ENCODE measurements at places on chromosomes 12 and 14.

DNA sequence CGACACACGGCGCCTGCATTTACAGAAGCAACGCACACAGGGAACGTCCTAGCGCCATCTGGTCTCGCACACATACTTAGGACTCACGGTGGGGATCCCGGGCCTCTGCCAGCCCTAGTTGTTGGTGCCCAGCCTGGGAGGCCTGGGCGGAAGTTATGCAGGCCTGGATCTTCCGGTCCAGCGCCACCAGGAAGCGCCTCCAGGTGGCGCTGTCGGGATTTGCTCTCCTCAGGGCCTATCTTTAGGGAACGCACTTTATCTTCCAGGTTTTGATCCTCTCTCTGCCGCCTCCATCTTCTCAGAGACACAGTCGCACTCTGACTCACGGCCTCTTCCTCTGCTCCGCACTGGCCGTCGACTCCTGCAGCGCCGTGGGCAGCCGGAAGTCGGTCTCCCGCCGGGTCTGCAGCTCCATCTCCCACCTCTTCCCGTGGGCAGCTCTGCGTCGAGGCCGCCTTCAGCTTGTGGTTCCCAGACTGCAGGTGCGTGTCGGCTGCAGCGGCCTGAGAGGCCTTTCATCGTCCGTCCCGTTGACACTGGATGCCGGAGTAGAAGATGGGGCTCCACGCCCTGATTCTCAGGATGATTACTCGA, 760.4 kb downstream of the TMEM121 start:
- DNase-seq, result no peak

- DNase-seq, result no peak
Observed at GRCh38 chr14:71648725-71649124, 283.5 kb upstream of the RGS6 start.

DNA sequence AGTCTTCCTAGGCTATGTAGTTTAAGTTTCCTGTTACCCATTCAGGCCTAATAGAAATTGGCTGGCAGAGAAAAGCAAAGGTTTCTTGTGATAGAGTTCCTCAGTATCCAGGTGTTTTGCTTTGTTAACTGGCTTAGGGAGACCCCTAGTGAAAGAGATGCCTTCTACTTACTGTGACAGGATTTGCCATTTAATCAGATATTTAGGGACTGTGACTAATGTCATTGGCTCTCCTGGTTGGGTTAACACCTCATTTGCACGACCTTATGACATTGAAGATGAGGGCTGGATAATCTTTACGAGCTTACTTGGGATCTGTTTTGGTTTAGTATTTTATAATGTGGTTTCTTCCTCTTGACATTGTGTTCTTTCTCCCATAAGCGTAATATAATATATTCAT, 5.8 kb downstream of the MON2 start:
- no peak for DNase-seq

DNA sequence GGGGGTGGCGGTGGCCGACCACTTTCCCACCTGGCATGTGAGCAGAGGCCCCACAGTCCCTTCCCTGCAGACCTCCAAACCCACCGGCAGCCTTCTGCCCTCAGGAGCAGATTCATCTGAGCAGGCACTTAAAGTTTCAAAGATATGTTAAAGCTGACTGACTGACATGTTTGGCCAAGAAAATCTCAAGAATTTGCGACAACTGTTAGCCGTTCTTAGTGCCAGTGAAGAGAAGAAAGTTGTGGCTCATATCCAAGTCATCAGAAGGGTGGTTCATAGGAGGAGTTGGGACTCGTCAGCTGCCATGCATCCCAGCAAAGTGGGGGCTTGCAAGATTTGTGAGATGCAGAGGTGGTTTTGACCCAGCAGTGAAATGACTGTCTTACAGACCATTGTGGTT, 27.2 kb downstream of the ELK3 start:
- DNase-seq, result no peak

- DNase-seq, result no peak
Observed at GRCh38 chr14:54567224-54567638, 303 bp downstream of the SAMD4A start.

GRCh38 chr14:89078021-89078795, 253.8 kb downstream of the TTC8 start:
- no peak for DNase-seq

Data from activated T-helper 1 cell treated with anti-CD3 and anti-CD28 coated beads, Interleukin-2, amount 50 U/mL, for 16 hours (primary cell).